Naive thymus-derived CD4-positive, alpha-beta T cell (primary cell): ENCODE measurements at places on chromosomes 2 and 18. TPM values are rescaled to one million over a fixed set of nuclear protein-coding genes. Genes with fewer than 3 reads are reported as not detected.

DNA sequence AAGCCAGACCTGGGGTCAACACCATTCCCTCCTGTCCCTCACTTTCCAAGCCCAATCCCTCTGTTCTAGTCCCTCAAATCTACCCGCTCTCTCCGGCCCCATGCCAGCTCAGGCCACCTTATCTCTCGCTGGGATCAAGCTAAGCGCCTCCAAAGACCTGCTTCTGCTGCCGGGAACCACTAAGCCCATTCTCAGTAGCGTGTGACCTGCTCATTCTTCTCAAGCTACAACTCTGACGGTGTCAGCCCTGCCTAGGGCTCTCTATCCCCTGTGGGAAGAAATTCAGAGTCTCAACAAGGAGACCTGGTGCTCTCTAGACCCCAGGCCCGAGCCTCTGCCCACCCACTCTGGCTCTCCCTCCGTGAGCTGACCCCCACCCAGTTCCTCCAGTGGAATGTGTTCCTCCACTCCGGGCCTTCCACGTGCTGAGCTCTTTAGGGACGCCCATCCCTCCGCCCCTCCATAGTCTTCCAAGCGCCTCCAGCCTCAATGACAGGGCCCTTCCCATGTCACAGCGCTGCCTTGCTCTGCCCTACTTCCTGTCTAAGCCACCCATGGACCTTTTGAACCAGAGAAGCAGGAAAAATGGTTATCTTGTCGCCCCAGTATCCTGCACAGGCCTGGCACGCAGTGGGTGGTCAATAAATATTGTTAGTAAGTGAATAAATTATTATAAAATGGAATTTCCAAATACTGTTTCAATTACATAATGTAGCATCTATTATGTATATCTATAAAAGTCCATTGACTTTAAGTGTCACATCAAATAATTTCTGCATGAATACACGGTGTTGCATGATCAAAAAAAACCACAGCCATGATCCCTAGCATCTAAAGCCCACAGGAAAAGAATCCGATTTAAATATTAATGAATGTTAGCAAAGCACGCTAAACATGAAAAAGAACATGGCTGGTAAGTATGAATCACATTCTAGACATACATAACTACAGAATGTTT, 127.6 kb downstream of the ZNF516 start:
- no peak overlapping the region for H3K4me3 ChIP-seq
- no peak overlapping the region for H3K27ac ChIP-seq
- peaks cover 22% of the 10 kb centered on the region for H3K36me3 ChIP-seq
- DNase-seq: no peak
- no peaks in the 10 kb centered on the region for H3K27me3 ChIP-seq
- no peaks in the 10 kb centered on the region for H3K4me1 ChIP-seq

- DNase-seq: no peak
- H3K27ac ChIP-seq: no peak overlapping the region
- no peaks in the 10 kb centered on the region for H3K4me1 ChIP-seq
- no peaks in the 10 kb centered on the region for H3K27me3 ChIP-seq
These were observed 1504.3 kb upstream of the PIK3C3 start for GRCh38 chr18:40450751-40451150.

GRCh38 chr2:221635949-221636348, 63.8 kb upstream of the EPHA4 start:
- H3K36me3 ChIP-seq: no peaks in the 10 kb centered on the region
- no peak for DNase-seq
- H3K4me1 ChIP-seq: no peaks in the 10 kb centered on the region
- no peak overlapping the region for H3K27ac ChIP-seq
- no peaks in the 10 kb centered on the region for H3K27me3 ChIP-seq
- H3K4me3 ChIP-seq: no peak overlapping the region

DNA sequence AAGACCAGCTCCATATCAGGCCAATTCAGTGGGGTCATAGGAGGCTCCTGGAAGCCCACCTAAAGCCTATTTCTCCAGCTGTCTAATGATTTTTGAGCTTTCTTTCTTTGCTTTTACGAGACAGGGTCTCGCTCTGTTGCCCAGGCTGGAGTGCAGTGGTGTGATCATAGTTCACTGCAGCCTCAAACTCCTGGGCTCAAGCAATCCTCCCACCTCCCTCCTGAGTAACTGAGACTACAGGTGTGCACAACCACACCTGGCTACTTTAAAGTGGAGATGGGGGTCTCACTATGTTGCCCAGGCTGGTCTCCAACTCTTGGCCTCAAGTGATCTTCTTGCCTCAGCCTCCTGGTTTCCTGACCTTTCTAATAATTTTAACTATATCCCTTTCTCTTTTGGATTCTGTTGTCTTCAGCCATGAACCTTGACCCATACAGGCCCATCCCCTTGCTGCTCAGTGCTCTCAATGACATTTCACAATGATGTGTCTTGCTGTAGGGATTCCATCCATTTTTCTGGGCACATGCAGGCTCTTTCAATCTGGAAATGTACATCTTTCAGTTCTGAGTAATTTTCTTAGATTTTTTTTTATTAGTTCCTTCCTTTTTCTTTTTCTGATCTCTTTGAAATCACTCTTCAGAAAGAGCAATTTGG, 29.7 kb downstream of the GNLY start:
- no peak overlapping the region for H3K4me3 ChIP-seq
- H3K4me1 ChIP-seq: no peaks in the 10 kb centered on the region
- no peak for DNase-seq
- H3K27ac ChIP-seq: no peak overlapping the region

The PCARE gene
- not detected for total RNA-seq

The CFAP53 gene
- total RNA-seq: 0.19 and 0.41 TPM in 2 replicates

The LIPG gene
- total RNA-seq: not detected in 2 replicates
